ENCODE measurements at places on chromosomes 6 and 20.

DNA sequence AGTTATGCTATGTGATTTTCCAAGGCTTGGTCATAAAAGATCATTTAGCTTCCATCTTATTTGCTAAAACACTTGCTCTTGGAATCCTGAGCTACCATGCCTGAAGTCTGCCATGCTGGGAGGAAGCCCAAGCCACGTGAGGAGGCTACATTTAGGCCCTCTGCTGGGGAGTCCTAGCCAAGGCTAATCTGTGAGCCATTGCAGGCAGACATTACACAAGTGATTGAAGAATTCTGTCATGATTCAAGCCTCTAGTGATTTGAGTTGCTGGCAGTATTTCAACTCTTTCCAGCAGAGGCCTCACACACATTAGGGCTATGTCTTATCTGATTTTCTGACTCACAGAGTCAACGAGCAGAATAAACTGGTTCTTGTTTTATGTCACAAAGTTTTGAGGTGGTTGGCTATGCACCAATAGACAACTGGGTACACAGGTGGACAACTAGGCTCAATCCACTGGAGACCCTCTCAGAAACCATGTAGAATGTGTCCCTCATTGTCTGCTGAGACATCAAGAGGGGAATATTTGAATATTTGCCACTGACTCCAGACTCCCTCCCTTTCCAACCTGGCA lies 227.2 kb upstream of the SULF2 start:
- no peak for DNase-seq

- no peak for DNase-seq
Observed at GRCh38 chr6:63609231-63609630, 26.4 kb upstream of the PHF3 start.

DNA sequence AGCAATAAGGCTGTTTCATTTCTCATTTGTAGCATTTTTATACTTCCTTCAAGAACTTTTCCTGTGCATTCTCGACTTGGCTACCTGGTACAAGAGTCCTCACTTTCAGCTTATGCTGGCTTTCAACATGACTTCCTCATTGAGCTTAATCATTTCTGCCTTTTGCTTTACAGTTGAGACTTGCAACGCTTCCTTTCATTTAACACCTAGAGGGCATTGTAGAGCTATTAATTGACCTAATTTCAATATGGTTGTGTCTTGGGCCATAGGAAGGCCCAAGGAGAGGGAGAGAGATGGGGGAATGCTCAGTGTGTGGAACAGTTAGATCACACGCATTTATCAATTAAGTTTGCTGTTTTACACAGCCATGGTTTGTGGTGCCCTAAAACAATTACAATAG lies 37.2 kb downstream of the SLC22A2 start:
- DNase-seq, result no peak

DNA sequence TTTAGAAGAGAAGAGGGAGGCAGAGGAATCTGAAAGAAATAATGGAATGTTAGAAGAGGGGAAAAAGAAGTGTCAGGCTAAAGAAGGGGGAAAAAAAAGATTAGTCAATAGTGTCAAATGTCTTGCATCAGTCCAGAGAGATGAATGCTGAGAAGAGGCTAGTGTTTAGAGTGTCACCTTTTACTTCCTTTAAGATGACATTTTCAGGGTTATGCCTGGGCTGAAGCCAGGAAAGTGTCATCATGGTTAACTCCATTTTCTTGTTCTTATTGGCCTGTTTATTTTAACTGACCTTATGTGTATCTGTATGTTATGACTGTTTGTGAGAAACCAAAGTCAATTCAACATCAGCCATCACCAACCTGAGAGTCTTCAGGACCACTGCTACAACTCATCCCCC lies 15.0 kb upstream of the BCKDHB start:
- no peak for DNase-seq

- no peak for DNase-seq
Observed at GRCh38 chr6:148934539-148934938, 187.7 kb downstream of the UST start.

GRCh38 chr6:133871131-133871530 lies 17.8 kb upstream of the TCF21 start:
- no peak for DNase-seq

GRCh38 chr6:17161076-17161475 lies 59.2 kb downstream of the STMND1 start:
- no peak for DNase-seq

GRCh38 chr20:25269833-25270170 lies 21.9 kb downstream of the PYGB start:
- DNase-seq, result no peak

DNA sequence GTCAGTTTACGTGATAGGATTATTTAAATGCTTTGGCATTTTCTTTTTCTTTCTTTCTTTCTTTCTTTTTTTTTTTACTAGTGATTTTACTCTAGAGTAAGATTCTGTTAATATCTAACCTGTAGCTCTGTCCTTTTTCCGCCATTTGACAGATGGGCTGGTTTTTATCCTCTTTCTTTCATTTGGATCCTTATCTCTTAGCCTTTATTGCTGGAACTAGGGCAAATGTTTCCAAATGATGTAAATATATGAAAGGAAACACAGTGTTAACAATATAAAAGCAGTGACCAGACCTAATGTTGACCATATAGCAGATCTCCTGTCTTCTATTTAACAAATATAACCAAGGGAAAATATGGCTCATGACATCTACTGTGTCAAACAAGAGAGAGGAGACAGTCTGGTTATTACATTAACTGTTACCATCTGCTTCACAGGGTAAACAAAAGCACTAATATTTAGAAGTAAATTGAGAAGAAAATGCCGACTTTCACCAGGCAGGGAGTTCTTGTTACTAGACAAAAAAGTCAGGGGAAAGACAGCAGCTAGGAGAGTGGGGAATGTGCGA lies 59.8 kb upstream of the GCLC start:
- no peak for DNase-seq

DNA sequence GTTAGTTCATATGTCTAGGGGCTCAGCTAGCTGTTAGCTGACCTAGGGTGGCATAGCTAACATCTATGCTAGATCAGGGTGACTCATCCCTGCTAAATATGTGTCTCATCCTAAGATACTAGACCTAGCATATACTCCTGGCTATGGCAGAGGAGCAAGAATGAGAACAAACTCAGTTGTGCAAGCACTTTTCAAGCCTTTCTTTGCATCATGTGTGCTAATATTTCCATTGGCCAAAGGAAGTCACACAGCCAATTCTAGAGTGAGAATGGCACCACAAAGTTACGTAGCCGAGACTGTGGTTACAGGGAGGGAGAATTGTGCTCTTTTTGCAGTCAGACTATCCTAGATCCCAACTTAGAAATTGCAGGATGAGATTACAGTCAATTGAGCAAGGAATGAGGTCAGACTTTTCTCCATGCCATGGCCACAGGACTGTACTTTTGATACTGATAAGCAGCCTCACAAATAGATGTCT lies 78.7 kb downstream of the PLCB4 start:
- DNase-seq, result no peak

DNA sequence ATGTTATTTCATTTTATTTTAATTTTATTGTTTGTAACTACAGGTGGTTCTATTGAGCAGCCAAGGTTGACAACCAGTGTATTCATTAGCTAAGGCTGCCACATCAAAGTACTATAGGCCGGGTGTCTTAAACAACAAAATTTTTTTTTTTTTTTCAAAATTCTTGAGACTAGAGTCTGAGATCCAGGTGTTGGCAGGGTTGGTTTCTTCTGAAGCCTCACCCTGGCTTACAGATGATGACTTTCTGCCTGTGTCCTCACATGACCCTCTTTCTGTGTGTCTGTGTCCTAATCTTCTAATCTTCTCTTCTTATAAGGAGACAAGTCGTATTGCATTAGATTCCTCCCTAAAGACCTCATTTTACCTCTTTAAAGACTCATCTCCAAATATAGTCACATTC lies 208.4 kb downstream of the MANEA start:
- DNase-seq, result no peak

DNA sequence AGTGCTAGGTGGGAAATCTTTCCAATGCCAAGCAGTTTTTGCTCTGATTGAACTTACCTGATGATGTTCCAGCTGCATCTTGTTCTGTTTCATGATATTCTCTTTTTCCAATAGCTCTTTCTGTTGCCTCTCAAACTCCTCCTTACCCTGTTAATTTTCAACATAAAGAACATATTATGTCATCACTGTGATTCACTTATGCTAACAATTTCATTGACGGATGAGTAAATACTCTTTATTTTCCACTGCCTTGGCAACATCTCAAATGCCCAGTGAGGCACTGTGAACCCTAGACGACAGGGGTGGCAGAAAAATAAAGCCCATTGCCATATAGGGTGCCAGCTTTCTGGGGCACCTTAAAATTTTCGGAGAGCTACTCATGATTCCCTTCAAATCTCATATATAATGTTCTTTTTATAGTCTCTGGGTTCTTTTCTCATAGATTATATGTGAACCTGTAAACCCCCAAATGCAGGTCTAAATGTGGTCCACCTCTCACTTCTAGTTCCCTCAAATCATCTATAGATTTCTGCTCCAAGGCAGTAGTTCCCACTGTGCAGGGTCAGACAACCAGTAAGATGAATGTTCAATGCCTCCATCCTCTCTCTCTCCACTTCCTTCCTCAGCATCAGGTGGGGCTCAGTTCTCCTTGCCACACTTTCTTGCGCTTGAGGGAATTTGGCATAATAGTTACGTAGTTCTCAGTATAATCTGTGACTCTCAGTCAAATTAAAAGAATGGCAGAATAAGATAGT lies 44.1 kb downstream of the NEDD9 start:
- no peak for DNase-seq

GRCh38 chr6:112923940-112924587 lies 576.9 kb downstream of the RFPL4B start:
- no peak for DNase-seq

DNA sequence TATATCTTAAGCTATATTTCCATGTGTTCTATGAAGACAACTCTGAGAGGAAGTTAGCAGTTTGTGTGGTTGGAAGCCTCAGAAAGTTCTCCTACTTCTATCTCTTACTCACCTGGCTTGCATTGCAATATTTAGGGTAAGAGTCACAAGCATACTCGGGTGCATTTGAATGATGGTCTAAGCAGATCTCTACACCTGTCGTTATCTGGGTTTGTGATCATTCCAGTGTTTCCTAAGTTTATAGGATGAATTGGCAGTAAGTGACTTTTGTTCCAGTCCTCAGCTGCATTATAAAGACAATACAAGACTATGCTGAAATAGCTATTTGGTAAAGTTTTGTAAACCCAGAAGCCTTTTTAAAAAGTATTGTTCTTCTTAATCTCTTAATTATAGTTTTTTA lies 36.9 kb downstream of the CBFA2T2 start:
- DNase-seq, result no peak

DNA sequence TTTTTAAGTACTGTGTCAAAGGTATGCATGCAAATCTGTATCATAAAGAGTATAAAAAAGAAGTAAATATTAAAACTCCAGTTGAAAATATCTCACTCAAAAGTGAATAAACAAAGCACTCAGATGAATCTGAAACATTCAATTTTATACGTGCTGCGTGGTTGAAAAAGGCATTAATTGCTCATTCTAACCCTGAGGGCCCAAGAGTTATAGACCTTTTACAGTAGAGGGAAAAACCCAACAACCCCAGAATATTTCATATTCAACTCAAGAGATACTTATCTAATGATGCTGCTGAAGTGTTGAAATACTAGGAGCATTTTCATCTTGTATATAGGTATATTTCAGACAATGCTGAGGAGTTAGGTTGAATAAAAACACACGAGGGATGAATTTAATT lies 862.8 kb upstream of the CITED2 start:
- DNase-seq, result no peak

- no peak for DNase-seq
Observed at GRCh38 chr20:63409066-63409833, 48.1 kb upstream of the CHRNA4 start.

GRCh38 chr6:8277769-8278168 lies 157.6 kb downstream of the SLC35B3 start:
- DNase-seq, result no peak

DNA sequence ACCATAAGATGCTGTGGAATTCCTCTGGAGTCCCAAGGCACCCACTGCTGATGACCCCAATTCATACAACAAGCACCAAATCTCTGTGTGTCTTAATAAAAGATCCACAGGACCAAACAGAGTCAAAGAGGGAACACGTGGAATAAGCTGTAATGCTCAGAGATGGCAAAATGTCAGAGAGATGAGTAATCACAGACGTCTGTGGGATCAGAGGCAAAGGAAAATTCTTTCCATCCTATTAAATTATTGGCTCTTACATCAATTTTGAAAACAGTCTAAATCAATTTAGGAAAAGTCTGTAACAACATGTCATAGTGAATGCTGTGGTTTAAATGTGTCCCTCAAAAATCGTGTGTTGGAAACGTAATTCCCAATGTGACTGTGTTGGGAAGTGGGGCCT lies 17.5 kb upstream of the SAMD3 start:
- no peak for DNase-seq

DNA sequence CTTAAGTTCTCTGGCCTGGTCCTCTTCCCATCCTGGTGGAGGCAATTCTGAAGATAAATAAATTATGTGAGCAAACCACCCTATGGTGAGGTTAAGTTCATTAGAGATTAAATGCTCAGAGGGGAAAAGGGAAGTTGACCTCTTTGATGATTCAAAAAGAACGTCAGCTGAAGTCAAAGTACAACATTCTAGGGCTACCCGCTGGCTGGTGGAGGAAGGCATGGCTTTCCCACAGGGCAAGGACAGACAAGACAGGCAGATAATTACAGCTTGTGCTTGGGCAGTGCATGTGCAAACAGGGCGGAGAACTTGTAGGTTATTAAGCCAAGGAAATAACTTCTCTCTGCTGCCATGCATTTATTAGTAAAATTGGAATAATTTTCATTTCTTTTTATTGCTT lies 91.0 kb upstream of the SLC24A3 start:
- DNase-seq, result no peak

- DNase-seq, result no peak
Observed at GRCh38 chr6:106488494-106489370, 128.2 kb downstream of the CRYBG1 start.

GRCh38 chr6:4088704-4089103 lies 9.8 kb upstream of the FAM217A start:
- DNase-seq, result no peak

GRCh38 chr20:57686931-57687652 lies 22.7 kb downstream of the PMEPA1 start:
- DNase-seq, result peak; percentile 54

GRCh38 chr20:7015257-7015656 lies 247.8 kb downstream of the BMP2 start:
- DNase-seq, result no peak

- no peak for DNase-seq
Observed at GRCh38 chr6:98146656-98147055, 687.7 kb upstream of the POU3F2 start.

- DNase-seq, result no peak
Observed at GRCh38 chr6:141498977-141499376, 633.7 kb upstream of the GJE1 start.

Data from GM13977 (cell line).